Bone marrow (tissue), 2 donors: ENCODE measurements at places on chromosomes 16 and 17.
A peak's percentile ranks its signal among the peaks of the same experiment; 100 is the strongest.

DNA sequence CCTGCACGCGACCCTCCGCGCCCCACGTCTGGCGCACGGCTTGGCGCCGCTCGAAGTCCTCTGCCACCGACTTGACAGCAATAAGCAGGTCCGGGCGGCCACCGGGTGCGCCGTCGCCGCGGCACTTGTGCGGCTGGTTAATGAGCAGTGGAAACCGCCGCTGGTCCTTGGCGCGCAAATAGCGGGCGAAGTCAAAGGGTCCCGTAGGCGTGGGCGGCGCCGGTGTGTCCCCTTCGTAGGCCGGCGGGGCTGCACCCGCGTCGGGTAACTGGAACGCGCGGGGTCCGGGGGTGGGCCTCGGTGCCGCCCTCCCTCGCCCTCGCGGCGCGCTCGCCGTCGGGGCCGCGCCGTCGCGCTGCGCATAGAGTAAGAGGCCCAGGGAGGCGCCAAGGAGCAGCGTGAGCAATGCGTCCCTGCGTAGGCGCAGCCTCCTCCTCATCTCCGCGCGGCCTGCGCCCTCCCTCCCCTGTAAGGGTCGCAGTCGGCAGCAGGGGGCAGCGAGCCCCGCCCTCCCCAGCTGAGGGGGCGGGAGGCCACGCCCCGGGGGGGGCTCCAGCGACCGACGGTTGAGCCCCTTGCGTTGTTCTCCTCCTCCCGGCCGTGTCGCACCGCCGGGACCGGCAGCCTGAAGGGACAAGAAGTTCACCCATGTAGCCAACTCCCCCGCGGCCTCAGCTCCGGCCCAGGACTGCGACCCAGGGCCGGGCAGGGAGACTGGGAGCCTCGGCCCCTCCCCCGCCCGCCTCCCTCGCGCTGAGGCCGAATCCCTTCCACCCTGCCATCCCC is 558 bp downstream of the B3GNT9 start:
- DNase-seq: no peak

GRCh38 chr17:3528880-3529511 is 28.6 kb downstream of the TRPV3 start:
- DNase-seq: no peak

DNA sequence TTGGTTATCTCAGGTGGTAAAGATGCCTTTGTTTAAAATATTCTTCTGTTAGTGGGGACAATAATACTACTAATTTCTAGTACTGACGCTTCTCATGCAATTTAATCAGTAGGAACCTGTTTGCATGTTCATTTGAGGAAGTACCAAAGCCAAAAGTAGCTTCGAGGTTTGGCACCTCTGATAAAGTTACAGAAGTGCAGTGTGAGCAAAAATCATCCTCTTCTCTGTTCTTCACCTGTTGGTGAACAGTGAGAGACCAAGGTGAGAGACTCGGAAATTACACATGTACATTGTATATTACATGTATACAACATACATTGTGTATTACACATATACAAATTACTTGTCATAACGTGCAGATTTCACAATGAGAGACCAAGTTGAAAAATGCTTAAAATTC is 404.6 kb downstream of the MAF start:
- no peak for DNase-seq

GRCh38 chr17:50183421-50183994 is 17.7 kb downstream of the SGCA start:
- DNase-seq: peak; percentile 34

DNA sequence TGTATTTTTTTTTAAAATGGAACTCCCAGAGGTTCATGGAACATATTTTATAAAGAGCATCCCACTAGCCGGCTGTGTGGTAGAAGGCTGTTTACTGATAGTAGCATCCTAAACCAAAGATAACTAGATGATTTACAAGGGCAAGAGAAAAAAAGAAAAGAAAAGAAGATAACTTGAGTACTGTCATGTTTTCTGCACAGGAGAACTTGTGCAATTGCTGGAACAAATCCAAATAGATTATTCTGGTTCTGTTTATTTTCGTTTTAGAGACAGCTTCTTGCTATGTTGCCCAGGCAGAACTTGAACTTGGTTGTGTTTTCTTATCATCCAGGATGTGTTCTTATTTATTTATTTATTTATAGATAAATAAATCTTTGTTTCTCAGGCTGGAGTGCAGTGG is 20.9 kb upstream of the PPM1D start:
- DNase-seq: no peak

DNA sequence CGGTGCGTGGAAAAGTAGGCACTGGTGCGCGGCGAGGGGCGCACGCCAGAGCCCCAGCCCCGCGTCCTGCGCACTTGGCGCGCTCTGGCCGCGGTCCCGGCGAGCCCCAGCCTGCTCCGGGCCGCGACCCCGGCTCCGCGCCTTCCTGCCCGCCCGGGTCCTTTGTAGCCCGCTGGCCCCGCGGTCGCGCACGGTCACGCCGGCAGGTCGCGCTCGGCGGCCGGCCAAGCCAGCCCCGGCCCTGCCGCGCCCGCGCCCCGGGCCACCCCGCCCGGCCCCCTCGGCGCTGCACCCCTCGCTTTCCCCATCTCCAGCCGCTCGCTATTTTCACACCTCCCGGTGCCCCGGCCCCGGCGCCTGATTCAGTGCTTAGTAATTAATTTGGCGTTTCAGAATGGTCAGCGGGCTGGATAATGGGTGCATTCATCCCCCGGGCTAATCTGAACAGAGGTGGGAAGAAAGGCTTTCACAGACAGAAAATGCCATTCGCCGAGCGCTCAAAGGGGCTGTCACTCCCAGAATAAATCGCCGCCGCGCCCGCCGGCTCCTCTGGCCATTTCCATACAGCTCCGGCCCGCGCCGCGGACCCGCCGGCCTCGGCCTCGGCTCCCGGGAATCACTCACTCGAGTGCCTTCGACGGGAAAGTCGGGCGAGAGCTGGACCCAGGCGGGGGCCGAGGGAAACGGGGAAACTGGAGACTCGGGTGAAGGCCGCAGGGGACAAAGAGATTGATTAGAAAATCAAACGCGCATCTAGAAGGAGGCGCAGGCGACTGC is 17.8 kb upstream of the NTN1 start:
- DNase-seq: no peak

- DNase-seq: no peak
Observed at GRCh38 chr17:80783971-80784370, 207.7 kb upstream of the CHMP6 start.

DNA sequence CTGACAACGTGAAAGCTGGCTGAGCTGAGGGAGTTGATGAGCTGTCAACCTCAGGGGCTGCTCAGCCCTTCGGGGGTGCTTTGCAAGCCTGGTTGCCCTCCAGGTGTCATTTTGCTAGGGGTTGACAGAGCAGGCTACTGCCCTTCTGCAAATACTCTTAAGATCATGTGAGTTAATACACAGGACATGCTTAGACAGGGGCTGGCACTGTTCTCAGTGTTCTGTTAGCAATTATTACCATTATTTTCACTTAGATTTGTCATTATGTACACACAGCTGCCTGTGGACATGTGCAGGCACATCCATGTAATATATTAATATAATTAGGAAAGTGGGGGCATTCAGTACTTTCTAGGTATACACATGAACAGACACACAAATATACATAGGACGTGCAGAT is 554.3 kb upstream of the HSBP1 start:
- no peak for DNase-seq

DNA sequence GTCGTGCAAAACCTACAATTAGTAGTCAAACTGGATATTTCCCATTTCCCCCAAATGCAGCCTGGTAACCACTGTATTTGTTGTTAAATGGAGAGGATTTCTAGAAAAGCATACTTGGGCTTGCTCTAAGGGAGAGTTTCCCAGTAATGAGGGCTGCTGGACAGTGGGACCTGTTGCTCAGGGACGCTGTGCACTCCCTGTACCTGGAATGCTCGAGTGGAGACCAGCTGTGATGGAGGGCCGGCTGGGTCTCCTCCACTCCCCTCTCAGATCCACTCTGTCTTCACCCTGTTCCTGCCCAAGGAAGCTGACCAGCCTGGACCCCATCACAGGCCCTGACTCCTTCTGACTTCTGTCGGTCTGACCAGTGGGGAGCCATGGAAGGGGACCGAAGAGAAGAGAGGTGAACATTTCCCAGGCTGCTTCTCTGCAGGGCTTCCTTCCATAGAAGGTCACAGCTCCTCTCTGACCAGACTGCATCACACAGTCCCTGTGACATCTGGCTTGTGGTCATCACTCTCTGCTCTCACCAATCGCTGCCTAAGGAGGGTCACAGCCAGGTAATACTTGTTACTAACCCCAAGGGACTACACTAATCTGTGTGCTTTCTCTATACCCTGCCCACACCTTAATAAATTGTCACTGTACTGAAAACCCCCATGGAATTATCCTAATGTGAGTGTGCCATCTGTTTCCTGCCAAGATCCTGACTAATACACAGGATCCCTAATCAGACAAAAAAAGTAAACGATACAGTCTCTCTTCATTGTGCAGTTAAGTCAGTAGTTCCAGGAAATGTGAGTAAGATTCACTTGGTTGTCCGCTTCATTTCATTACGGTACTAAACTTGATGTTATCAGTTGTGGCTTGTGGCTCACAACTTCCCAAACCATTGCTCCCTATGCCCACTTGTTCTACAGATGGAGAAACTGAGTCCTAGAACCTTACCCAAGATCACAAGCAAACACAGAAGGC is 102.4 kb downstream of the CCT6B start:
- no peak for DNase-seq

- DNase-seq: no peak
Observed at GRCh38 chr16:51150888-51151320, at the start of gene SALL1. Gene SALL1 (minus strand): TSS chr16:51151270. CDS start chr16:51151241, 29 bp downstream.

DNA sequence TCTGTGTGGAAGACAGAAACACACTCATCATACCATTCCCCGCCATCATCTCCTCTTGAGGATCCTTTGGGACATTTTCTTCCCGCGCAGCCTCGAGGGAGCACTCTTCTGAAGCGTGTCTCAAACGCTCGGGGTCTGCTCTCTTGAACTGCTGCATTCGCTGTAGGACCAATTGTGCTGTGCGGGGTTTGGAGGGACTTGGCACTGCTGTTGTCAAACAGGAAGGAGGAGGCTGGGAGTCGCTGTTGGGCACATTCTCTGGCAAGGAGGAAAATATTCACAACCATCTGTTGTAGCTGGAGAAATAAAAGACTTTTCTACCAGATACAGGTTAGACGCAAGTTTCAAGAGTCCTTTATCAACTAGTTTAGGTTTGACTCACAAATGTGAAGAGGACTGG is 5.0 kb downstream of the SLX4 start:
- no peak for DNase-seq

DNA sequence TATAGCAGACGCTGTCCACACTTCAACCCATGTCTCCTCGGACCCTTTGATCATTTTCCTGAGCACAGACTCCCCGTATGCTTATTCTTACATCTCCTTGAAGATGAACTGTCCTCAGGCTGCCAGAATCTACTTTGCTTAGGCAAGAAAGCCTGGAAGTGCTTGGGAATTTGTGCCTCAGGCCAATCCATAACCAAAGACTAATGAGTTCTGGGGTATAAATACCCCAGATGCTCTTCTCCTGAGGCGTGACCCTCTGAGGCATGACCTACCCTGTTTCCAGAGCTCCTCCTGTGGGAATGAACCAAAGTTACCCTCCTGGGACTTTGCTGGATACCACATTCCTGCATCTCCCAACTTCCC is 10.1 kb upstream of the TEKT3 start:
- no peak for DNase-seq

GRCh38 chr17:79919862-79920720 is 80.9 kb upstream of the CBX4 start:
- DNase-seq: no peak

GRCh38 chr17:43814026-43814425 is 18.9 kb downstream of the MPP3 start:
- no peak for DNase-seq

GRCh38 chr17:82215095-82215971 is 2.7 kb upstream of the CCDC57 start:
- DNase-seq: no peak
